Purkinje cell (primary cell): ENCODE measurements at places on chromosomes 3 and 15. TPM values are rescaled to one million over a fixed set of nuclear protein-coding genes. Genes with fewer than 3 reads are reported as not detected.

TNFAIP8L3 gene
- polyA plus RNA-seq, result 0.39 TPM in 1 of 2 replicates, not detected in the other

EXD1 gene
- polyA plus RNA-seq, result 0.78 TPM in 1 of 2 replicates, not detected in the other

GOLGA6L7 gene
- polyA plus RNA-seq, result not detected in 2 replicates

PLSCR2 gene
- polyA plus RNA-seq, result 9.1 and 10.3 TPM in 2 replicates

GATA2 gene
- not detected in 2 replicates for polyA plus RNA-seq

DNAH12 gene
- 0.77 TPM in 1 of 2 replicates, not detected in the other for polyA plus RNA-seq

NOX5 gene
- polyA plus RNA-seq, result 0.05 TPM in 1 of 2 replicates, not detected in the other

VGLL4 gene
- polyA plus RNA-seq, result 1.1 and 5.8 TPM in 2 replicates

ANKUB1 gene
- polyA plus RNA-seq, result not detected in 2 replicates

TUSC7 gene
- polyA plus RNA-seq, result 5.7 TPM in 1 of 2 replicates, not detected in the other

PRSS50 gene
- not detected in 2 replicates for polyA plus RNA-seq

FOXB1 gene
- not detected in 2 replicates for polyA plus RNA-seq

CLDN1 gene
- polyA plus RNA-seq, result not detected in 2 replicates

GOLGA8H gene
- polyA plus RNA-seq, result not detected in 2 replicates

CERS3 gene
- polyA plus RNA-seq, result 0.58 TPM in 1 of 2 replicates, not detected in the other

TMCO5A gene
- polyA plus RNA-seq, result not detected in 2 replicates

QARS1 gene
- 58.5 and 59.6 TPM in 2 replicates for polyA plus RNA-seq

IL17RD gene
- 0.56 and 0.63 TPM in 2 replicates for polyA plus RNA-seq

SCG5 gene
- 399 and 790 TPM in 2 replicates for polyA plus RNA-seq

SPINT1 gene
- polyA plus RNA-seq, result not detected in 2 replicates

ATXN7 gene
- polyA plus RNA-seq, result 0.38 and 2.9 TPM in 2 replicates

RGMA gene
- polyA plus RNA-seq, result 0.31 and 0.32 TPM in 2 replicates

SAMD7 gene
- polyA plus RNA-seq, result not detected in 2 replicates

GOLGA8G gene
- not detected in 2 replicates for polyA plus RNA-seq
